ENCODE measurements at places on chromosomes 5 and 9.

DNA sequence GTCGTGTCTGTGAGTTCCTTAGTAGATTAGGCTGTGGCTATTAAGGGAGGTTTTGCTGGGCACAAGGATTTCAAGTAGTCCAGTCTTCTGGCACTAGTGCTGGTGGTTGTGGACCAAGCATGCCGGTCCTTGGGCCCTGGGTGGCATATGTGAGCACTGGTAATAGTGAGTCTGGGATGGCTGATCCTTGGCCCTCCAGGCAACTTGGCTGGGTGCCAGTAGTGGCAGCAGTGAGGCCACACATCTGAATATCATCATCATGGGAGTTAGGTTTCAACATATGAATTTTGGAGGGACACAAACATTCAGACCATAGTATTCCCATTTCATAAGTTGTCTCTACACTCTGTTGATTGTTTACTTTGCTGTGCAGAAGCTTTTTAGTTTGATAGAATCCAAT is 25.3 kb upstream of the APBA1 start:
- DNase-seq = no peak

GRCh38 chr9:98190757-98191105 is 1.7 kb downstream of the CORO2A start:
- no peak for DNase-seq

- no peak for DNase-seq
Observed at GRCh38 chr5:80035839-80036238, 691 bp downstream of the THBS4 start.

GRCh38 chr9:97475059-97475458 is 26.4 kb upstream of the TMOD1 start:
- DNase-seq = no peak

GRCh38 chr5:172744123-172745104 is 26.6 kb downstream of the DUSP1 start:
- DNase-seq = no peak

GRCh38 chr9:20914556-20914955 is 116.9 kb downstream of the HACD4 start:
- no peak for DNase-seq

- DNase-seq = no peak
Observed at GRCh38 chr9:35357116-35357515, 132.8 kb upstream of the RUSC2 start.

DNA sequence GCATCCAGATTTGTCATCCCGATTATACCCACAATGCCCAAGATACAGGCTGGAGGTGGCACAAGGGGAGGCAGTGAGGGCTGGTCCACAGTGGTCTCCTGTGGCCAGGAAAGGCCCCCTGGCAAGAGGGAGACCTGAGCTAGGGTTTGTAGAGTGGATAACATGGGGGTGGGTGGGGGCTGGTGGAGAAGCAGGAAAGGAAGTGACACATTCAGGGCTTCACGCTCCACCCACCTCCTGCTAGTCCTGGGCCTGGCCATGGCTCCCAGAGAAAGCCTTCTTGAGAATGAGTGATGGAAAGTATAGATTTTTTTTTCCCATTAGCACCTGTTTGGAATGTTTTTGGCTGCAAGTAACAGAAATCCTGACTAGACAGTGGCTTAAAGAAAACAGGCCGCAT is 81.3 kb downstream of the ANKRD33B start:
- DNase-seq = no peak

DNA sequence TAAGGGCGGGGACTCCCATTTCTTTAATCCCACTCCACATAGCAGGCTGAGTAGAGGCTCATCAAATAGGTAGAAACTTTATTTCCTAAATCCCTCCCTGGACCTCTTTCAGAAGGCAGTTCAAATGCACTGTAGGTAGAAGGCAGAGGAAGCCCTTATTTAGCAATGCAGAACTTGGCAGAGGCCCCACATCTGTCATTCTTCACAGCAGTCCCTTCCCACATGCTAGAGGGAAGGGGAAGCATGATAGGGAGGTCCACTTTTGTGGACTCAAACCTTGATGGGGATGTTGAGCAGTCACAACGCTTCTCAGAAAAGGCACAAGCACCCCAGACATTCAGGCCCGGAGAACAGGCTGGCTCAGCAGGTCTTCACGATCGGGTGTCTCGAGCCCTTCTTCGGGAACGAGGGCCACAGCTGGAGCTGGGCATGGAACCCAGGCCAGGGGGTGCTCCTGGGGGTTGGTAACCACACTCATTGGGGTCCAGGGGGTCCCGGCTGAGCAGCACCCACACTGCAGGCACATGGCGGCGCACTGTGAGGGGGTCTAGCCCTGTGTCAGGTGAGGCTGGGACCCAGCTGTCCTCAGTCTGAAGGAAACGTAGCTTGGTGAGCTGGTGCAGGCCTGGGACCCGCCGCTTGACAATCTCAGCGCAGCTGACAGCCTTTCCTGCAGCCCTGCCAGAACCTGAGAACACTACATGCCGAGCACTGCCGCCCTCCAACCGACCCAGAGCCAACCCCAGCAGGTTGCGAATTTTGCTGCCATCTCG is 1.3 kb downstream of the RPP25L start:
- DNase-seq = peak; percentile 65

DNA sequence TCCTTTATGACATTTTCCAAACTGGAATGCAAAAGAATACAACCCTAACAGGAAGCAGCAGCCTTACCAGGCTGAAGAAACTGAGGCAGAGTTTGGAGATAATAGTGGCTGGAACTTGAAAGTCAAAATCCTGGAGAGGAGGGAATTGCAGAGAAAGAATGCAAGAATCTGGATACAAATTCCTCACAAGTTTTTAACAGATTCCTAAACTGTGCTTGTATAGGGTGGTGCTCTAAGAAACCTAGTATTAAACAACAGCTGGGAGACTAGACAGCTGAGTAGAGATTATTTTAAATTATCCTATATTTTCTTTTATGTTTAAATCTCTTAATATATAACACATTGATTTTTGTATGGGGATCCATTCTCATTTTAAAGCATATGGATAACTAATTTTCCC is 30.7 kb downstream of the INVS start:
- no peak for DNase-seq

DNA sequence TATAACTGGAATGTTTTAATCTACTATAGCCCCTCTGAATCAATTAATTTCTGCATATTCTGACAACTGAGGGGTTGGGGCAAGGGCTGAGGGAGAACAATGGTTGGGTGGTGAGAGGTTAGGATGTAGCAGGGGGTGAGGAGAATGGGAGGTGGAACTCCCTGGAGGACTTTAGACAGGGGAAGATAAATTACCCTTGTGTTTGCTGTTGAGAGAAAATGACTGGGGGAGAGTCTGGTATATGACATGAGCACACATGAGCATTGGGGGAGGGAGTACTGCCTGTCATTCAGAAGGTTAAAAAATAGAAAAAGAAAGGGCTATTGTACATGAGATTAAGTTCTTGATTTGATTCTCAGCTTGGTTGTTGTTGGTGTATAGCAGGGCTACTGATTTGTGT is 37.2 kb upstream of the PAPPA start:
- no peak for DNase-seq

DNA sequence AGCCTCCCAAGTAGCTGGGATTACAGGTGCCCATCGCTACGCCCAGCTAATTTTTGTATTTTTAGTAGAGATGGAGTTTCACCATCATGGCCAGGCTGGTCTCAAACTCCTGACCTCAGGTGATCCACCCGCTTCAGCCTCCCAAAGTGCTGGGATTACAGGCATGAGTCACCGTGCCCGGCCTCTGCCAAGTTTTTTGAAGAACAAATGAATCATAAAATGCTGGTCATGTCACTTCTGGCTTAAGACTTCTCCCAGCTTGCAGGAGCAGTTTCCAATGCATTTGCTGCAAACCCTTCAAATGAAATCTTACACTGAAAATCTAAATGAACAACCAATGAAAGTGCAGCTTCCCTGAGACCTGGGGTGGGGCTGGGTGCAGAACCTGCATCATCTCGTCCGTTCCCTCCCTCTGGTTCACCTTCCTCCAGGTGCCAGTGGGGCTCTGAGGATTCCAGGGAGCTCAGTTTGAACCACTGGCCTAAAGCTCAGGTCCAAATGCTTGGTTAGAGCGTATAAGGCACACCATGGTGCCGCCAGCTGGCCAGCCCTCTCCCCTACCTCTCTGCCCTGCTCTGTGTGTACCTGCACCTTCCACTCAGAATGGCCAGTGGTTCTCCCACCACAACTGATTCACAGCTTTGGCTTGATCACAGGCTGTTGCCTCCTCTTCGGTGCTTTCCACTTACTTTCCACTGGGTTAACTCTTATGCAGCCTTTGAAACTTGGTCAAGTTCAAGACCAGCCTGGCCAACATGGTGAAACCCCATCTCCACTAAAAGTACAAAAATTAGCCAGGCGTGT is 39.8 kb upstream of the FUBP3 start:
- no peak for DNase-seq

All from cerebellar cortex (tissue), 1 donor.